ENCODE measurements at places on chromosomes 4 and X.

- DNase-seq = no peak
Observed at GRCh38 chrX:104660092-104660491, 94.1 kb downstream of the IL1RAPL2 start.

- no peak for DNase-seq
Observed at GRCh38 chrX:132367314-132367713, 121.5 kb downstream of the MBNL3 start.

GRCh38 chr4:89069481-89069880, 12.5 kb upstream of the FAM13A start:
- DNase-seq = no peak

DNA sequence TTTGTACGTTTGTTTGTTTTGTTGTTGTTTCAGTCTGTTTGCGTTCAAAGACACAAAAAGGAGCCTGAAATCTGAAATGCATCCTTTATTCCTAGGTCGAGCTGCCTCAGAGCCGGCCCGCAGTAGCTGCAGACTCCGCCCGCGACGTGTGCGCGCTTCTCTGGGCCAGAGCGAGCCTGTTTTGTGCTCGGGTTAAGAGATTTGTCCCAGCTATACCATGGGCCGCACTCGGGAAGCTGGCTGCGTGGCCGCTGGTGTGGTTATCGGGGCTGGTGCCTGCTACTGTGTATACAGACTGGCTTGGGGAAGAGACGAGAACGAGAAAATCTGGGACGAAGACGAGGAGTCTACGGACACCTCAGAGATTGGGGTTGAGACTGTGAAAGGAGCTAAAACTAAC, 2.4 kb downstream of the ARMCX1 start:
- DNase-seq = no peak

- no peak for DNase-seq
Observed at GRCh38 chrX:101287402-101287801, 3.7 kb downstream of the TAF7L start.

DNA sequence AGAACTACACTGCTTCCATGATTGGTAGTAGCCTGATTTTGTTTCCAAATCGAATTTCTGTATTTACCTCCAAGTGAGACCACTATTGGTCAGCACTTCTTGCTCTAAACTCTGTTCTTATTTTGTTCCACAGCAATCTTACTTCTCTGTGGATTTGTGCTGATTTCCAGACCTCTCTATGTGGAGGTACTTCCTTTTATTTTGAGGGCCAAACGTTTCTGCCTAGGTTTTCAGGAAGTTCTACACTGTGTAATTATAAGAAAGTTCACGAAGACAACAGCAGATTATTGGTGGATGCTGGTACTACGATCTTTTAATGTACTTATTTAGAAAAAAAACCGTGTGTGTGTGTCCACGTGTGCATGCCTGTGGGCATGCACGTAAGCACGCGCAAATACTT, 46.7 kb downstream of the DTHD1 start:
- DNase-seq = no peak

- no peak for DNase-seq
Observed at GRCh38 chr4:56637154-56637553, 43.9 kb downstream of the HOPX start.

DNA sequence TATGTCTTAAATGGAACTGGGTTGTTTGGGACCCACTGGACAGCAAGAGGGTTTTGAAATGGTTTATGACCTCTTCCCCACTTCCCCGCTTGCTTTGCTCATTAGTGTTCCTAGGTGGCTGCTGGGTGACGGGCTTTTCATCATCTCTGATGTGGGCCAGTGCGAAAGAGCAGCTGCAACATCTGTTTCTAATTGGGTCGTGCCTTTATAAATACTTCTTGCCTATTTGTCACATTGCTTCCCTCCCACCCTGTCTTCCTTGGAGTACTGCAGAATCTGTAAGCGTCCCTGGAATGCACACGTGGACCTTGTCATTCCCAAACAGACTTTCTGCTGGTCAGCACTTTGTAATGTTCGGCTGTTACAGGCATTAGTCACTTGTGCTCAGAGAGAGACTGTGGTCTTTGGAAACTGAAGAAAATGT, 35.2 kb downstream of the SEPTIN11 start:
- no peak for DNase-seq

DNA sequence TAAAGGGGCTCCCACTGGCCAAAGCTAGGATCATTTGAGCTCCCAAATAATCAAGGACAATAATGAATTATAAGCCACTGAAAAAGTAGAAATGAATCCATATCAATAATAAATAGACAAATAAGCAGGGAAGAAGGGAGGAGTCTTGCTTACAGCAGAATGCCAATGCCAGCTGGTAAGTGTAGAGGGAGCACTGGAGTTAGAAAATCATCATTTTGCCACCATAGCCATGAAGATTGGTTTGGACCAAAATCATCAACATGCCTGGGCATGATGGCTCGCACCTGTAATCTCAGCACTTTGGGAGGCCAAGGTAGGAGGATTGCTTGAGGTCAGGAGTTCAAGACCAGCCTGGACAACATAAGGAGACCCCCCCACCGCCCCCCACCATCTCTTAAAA, 20.4 kb upstream of the SH3KBP1 start:
- DNase-seq = no peak

- DNase-seq = no peak
Observed at GRCh38 chr4:125891597-125892258, 577.0 kb downstream of the FAT4 start.

DNA sequence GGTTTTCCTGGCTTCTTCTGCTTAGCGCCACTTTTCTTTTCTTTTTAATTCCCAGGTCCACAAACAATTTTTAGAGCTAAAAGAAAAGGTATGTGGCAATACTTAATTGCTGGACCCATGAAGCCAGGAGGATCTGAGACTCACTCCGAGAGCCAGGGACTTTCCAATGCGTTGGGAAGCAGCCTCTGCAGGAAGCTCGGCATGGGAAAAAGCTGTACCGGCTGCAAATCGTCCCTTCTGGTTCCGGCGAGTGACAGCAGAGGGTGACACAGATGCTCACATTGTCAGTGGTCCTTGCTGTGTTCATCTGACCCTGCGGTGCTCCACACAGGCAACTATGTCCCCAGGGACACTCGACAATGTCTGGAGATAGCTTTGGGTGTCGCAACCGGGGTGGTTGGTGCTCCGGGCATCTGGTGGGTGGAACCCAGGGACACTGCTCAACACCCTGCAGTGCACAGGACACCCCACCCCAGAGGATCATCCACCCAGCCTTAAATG, 164.0 kb downstream of the PRKX start:
- DNase-seq = no peak

- no peak for DNase-seq
Observed at GRCh38 chr4:6169239-6169638, 31.1 kb downstream of the JAKMIP1 start.

- DNase-seq = no peak
Observed at GRCh38 chr4:25760518-25761157, 102.2 kb downstream of the SEL1L3 start.

DNA sequence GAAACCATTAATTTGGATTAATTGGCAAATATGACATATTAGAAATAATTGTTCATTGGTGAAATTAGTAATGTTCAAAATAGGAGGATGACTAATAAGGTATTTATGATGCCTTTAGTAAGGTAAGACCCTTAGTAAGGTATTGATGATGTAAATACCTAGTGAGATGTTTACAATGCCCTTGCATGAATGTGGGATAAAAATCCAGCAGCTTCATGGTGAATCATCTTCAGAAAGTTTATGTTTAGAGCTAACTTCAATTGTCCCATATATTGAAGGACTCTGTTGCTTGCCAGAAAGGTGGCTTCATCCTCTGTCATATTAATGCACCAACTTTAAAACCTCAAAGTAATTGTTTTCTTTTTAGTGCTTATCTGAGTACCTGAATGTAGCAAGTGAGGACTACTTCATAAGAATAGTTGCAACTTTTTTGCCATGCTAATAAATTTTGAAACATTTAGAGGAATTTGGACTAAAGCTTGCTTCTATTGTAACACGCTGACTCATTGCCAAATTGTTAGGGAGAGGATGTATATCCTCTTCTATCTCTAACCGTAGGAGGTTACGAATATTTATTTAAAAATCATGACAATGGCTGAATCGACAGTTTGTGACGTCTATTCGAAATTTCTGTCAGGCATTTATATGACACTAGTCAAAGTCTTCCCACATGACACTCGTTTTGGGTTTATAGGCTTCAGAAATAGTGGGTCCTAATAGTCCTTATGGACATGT, 174.1 kb upstream of the HS3ST1 start:
- DNase-seq = no peak

DNA sequence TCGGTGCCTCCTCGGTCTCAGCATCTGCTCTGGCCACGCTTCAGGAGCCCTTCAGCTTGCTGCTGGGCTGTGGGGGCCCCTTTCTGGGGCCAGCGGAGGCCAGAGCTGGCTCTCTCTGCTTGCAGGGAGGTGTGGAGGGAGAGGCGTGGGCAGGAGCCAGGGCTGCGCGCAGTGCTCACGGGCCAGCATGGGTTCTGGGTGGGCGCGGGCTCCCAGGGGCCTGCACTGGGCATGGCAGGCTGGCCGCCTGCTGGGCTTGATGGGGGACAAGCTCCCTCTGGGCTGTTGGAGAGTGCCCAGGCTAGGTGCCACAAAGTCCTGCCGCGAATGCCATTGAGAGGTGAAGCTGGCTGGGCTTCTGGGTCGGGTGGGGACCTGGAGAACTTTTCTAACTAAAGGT, 57.3 kb upstream of the AGA start:
- no peak for DNase-seq

DNA sequence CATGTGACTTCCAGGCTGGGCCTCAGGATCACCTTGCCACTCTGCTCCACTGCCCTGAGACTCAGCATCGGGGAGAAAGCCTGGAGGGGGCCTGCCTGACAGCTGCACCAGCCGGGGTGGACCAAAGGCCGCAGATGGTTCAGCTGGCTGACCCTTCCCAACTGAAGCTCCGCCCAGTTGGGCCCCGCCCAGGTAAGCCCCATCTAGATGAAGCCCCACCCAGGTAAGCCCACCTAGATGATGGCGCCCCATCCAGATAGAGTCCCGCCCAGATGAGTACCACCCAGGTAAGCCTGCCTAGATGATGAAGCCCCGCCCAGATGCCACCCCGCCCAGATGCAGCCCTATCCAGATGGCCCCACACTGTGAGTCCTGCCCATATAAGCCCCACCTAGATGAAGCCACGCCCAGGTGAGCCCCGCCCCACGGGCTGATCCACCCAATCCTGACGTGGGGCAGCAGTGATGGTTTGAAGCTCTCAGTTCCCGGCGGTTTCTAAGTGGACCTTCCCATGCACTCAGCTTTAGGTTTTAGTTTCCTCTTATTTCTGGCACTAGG, 10.0 kb downstream of the ZFYVE28 start:
- no peak for DNase-seq

- no peak for DNase-seq
Observed at GRCh38 chr4:168852933-168853713, 156.9 kb downstream of the CBR4 start.

DNA sequence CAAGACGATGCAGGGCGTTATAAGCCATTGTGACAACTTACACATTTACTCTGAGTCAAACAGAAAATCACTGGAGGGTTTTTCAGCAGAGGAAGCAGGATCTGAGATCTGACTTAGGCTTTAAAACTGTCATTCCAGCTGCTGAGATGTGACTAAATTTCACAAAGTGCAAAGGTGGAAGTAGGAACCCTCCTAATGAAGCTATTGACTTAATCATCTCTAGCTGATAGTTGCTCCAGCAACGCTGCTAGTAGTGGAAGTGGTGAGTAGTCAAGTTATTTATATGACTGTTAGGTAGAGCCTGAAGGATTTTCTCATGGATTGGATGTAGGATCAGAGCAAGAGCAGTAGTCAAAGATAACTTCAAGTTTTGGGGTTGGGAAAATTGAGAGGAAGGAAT, 218.6 kb downstream of the GRID2 start:
- no peak for DNase-seq

- DNase-seq = no peak
Observed at GRCh38 chr4:85898231-85898630, 423.3 kb downstream of the ARHGAP24 start.

- DNase-seq = no peak
Observed at GRCh38 chr4:165874791-165875371, 1.8 kb downstream of the TLL1 start.

GRCh38 chrX:154412468-154412867, 1.1 kb downstream of the TAFAZZIN start:
- no peak for DNase-seq

DNA sequence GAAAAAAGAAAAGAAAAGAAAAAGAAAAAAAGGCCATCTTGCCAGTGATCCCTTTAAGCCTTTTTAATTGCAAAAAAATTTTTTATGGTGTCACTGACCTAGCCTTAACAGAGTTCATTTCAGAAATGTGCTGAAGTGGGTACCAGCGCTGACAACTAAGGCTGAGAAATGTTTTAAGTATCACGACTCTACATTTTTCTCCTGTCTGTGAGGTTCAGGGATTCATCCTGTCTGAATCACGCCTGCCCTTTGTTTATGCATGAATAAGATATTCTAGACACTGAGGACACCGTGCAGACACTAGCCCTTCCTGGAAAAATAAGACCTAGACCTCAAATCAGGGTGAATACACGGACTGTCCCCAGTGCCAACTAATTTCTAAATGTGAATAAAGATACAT, 154.4 kb upstream of the NOCT start:
- no peak for DNase-seq

DNA sequence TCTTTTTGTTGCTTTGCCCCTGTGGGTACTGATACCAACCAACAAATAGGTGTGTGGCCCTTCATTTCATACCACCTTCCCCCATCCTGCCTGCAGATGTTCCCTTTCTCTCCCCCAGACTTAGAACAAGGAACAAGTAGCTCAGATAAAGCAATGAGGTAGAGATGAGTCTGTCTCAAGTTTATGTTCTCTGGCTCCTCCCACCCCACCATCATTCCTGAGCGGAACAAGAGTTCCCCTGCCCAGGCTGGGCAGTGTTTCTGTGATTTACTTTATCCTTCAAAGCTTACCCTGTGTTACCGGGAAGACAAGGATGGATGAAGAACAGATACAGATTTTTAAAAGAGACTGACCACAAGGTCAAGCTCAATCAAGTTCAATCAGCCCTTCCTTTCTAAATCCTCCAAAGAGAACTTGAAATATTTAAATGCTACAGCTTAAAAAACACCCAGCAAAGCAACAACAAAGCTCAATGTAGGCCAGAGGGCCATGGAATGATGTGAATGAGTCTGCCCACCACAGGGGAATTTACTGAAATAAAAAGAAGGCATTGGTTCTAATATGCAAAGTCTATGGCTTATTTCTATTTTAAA, 80.1 kb upstream of the UCP1 start:
- DNase-seq = no peak

GRCh38 chr4:109589605-109590004, 29.6 kb downstream of the MCUB start:
- no peak for DNase-seq

All from activated effector memory CD4-positive, alpha-beta T cell treated with Interleukin-2 at 50 U/mL for 16 hours (primary cell).